ENCODE measurements at places on chromosomes 5 and 9.

GRCh38 chr5:176921714-176922113 is 22.6 kb upstream of the HK3 start:
- DNase-seq, result no peak

GRCh38 chr5:10577371-10578292 is 13.8 kb downstream of the ANKRD33B start:
- DNase-seq, result no peak

- DNase-seq, result no peak
Measured at GRCh38 chr9:27765266-27766072, 192.2 kb upstream of the C9orf72 start.

GRCh38 chr5:135234242-135234641 is 164.8 kb downstream of the MACROH2A1 start:
- DNase-seq, result no peak

DNA sequence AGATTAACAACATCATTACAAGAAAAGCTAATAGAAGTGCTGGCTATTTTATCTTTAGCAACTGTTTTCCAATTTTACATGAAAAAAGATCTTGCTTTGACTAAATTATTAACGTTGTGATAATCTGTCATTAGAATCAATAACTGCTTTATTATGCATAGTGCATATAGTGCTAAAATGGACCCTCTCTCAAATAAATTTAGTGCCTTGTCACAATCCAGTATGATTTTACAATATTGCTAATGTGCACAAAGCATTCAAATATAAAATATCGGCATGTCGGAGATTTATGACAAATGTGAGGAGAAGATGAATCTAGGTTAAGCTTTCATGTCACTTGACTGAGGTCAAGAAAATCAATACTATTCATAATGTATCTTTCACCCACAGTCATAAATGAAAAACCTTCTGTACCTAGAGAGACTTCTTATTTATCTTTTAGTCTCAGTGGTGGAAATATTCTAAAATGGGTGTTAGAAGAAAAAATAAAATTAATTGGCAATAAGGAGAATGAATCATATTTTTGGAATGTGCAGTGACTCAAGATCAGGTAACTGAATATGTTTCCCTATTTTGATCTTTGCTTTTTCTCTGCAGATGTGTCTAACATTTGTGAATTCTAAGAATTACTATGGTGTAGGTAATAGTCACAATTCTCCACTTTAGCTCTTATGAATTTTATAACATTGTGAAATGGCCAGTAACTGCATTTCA is 672.9 kb upstream of the GRAMD2B start:
- DNase-seq, result no peak

Data from anterior cingulate cortex (tissue), 58 donors.